ENCODE measurements at places on chromosomes 4 and X.

DNA sequence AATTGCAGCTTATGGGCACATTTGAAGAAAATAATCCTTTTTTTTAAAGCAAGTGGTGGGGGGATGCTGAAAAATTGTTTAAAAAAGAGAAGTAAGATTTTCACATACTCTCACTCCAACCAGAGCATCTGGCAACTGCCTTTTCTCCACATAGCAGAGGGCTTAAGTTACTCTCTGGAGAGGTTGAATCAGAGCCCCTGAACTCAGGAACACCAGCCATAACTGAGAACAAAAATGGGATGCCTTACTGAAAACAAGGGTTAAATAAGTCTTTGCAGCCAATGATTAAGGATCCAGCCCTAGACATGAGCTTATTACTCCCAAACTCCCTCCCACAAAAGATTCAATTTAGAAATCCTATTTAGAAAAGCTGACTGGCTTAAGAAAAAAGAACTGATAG, 27.5 kb downstream of the CASK start:
- no peak for DNase-seq

GRCh38 chr4:4762909-4763821, 96.3 kb upstream of the MSX1 start:
- DNase-seq = no peak

DNA sequence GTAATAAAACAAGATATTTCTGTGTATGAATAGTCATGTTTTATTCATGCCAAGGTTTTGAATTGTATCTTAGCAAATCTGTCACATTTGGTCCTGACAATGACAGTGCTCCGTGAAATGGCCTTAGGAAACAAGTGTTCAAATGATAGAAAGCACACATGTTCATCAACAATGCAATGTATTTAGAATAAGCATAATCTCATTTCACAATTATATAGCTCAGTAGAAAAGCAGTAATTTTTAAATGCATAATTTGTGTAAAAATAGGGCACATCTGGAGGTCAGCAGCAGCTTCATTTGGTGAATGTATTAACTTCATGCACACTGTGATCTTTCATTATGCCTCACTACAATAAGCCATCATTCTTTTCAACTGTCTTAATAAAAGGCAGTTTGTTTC, 380.4 kb downstream of the GPM6A start:
- no peak for DNase-seq

- no peak for DNase-seq
These were observed 201.6 kb downstream of the CAMK2D start for GRCh38 chr4:113559947-113560346.

GRCh38 chr4:127788517-127788916, 6.4 kb downstream of the HSPA4L start:
- no peak for DNase-seq

GRCh38 chrX:10198254-10198653, 41.5 kb downstream of the CLCN4 start:
- no peak for DNase-seq

DNA sequence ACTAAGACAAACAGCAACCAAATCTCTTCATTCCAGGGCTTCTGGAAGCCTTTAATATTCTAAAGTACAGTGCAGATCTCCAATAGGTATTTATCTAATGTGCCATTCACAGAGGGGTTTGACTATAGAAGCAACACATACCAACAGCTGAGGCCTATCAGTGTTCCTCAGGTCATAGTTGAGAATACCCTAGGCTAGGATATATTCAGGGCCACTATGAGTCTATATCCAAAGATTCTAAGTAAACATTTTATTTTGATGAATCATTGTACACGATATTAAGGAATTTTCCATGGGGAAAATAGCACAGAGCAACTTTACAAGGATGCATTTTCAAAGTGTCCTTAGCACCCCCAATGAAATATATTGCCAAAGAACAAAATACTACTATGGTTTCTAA, 9.7 kb downstream of the SMIM10 start:
- no peak for DNase-seq

GRCh38 chrX:13571136-13571535, 1.7 kb downstream of the EGFL6 start:
- no peak for DNase-seq

DNA sequence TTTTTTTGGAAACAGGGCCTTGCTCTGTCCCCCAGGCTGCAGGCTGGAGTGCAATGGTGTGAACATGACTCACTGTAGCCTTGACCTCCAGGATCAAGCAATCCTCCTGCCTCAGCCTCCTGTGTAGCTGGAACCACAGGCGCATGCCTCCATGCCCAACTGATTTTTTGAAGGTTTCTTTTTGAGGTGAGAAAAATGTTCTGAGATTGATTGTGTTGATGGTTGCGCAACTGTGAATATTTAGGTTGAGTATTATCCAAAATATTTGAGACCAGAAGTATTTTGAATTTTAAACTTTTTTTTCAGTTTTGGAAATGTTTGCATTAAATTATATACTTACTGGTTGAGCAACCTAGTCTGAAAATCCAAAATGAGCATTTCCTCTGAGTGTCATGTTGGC, 2.6 kb upstream of the CCNI start:
- no peak for DNase-seq

GRCh38 chr4:184616633-184617551, 32.4 kb downstream of the CASP3 start:
- DNase-seq = no peak

DNA sequence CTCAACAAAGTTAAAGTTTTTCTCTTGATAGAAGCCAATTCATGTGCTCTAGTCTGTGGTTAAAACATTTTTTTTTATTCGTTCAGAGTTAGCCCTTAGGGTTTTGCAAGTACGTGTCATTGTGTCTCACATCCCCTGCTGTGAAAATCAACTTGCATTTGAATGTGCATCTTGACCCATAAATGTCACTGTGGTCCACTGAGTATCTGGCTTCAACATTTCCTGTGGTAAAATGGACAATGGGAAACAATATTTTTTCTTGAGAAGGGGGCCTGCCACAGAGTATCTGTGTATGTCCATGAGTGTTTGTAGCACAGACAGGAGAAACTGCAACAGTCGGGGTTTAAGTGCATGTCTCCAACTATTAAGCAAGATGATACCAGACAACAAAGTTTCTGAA, 554.8 kb upstream of the TENM3 start:
- DNase-seq = no peak

- DNase-seq = no peak
These were observed 141.3 kb upstream of the MAOA start for GRCh38 chrX:43514820-43515219.

GRCh38 chr4:152572417-152573086, 36.7 kb upstream of the FBXW7 start:
- no peak for DNase-seq
